ENCODE measurements at places on chromosomes 2 and 18.
A peak's percentile ranks its signal among the peaks of the same experiment; 100 is the strongest.

DNA sequence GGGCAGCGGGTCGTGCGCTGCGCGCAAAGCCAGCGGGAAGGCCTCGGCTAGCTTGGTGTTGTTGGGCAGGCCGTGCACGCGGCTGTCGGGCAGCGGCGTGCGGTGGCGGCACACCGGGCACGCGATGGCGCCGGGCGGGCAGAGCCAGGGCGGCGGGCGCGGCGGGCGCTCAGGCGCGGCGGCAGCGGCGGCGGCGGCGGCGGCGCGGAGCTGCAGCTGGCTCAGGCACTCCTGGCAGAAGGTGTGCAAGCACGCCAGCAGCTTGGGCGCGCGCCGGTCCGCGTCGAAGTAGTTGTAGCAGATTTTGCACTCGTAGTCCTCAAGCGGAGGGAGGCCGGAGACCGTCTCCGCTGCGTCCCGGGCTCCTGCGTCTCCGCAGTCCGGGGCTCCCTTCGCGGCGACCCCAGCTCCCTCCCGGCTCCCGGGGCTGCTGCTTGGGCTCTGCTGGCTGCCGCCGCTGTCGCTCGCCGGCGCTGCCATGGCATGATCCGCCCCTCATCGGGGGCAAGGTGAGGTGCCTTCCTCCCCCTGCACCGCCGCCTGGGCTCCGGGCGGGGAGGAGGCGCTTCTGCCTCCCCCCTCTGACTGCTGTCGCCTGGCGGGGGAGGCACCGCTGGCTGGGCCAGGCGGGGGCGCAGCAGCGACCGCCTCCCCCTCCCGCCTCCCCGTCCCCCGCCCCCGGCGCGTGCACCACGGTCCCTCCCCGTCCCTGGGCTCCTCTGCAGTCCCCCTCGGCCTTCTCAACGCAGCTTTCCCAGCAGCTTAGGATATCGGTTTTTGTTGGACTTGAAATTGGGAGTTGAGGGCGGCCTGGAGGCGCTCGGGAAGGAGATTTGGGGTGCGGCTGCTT lies 21.0 kb upstream of the PAX3 start:
- no peak for DNase-seq

- DNase-seq, result no peak
Measured at GRCh38 chr2:14930441-14930840, 297.9 kb downstream of the LRATD1 start.

DNA sequence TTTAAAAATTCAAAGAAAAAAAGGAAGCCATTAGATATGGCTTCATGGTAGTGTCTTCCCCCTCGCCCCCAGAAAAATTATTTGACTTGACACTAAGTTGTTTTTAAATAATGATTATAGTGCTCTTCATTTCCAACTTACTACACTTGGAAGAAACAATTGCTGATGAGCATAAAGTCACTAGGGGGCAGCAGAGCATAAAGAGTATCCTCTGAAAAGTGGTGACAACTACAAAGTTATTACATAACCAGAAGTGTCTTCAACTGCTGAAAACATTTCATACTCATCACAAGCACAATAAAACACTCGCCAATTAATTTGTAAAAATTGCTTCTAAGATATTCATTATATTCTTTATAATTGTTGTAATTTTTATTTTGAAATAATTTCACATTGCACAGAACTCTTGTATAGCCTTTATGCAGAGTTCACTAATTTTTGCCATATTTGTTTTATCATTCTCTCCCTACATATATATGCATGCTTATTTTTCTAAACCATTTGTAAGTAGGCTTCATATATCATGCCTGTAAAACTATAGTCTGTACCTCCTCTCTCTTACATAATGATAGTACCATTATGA lies 54.9 kb downstream of the EXOC6B start:
- peak; percentile 45 for DNase-seq

DNA sequence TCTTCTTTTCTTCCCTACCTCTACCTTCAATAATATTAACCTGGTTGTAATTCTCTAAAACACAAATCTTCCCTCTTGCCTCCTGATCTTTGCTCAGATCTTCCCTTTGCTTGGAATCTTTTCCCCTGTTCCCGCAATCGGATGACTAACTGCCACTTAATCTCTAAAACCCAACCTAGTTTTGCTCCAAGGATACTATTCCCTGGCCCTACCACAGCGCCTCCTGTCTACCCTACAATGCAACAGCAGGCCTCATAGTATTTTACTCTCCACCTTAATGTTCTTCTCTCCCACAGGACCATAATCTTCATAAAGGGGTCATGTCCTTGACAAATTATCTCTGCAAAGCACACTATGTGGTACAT lies 246.8 kb upstream of the TNP1 start:
- no peak for DNase-seq

DNA sequence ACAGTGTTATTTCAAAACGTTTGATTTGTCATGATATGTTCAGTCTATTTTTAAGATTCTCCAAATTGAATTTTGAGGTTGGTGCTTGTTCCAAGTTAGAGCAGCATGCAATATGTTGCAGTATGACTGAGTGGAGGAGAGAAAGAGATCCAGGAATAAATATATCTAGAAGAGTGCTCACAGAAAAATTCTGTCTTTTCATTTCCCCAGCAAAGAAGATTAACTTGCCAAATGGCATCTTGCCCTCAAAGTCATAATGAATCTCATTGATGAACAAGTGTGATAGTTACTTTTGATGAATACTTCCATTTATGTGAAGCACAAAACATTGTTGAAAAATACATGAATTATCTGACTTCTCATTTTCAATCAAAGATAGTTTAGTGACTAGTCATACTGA lies 95.9 kb downstream of the KCNJ3 start:
- no peak for DNase-seq

GRCh38 chr2:65539633-65540032 lies 107.2 kb upstream of the SPRED2 start:
- DNase-seq, result no peak

All from activated CD8-positive, alpha-beta memory T cell treated with anti-CD3 and anti-CD28 coated beads, Interleukin-2, amount 50 U/mL, for 4 hours (primary cell).